NCI-H1694 treated with DMSO at 0.1 percent for 48 hours (cell line): ENCODE measurements at places on chromosomes 7 and 10.

DNA sequence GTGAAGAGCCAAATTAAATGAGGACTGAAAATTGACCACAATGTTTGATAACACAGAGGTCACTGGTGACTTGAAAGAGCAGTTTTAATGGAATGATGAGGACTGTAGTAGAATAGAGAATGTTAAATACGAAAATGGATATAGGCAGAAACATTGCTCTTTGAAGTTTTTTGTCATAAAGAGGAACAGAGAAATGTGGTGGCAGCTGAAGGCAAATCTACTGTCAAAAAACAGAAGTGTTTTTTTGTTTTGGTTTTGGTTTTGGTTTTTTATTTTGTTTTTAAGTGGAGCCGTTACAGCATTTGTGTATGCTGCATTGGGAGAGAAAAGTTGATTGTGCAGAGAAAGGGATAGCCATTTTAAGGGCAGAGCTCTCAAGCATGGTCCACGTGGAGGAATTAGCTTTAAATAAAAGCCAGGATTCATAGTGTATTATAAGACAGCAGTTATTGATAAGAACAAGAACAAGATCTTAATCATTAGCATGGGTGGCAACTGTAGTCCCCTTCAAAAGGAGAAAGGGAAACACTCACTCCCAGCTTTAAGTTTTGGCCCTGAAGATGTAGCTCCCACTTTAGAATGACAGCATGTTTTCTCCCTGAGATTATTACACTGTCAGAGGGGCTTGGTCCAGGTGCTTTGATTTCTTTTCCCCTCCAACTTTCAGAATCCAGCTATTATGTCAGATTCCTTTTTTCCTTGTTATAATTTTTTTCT lies 156.7 kb upstream of the BET1 start:
- no peak for DNase-seq

GRCh38 chr7:101522021-101522420 lies 107.1 kb downstream of the MYL10 start:
- DNase-seq, result no peak

- no peak for DNase-seq
Measured at GRCh38 chr7:91067242-91067641, 197.0 kb upstream of the FZD1 start.

- no peak for DNase-seq
Measured at GRCh38 chr10:132716691-132717490, 69.1 kb downstream of the NKX6-2 start.

DNA sequence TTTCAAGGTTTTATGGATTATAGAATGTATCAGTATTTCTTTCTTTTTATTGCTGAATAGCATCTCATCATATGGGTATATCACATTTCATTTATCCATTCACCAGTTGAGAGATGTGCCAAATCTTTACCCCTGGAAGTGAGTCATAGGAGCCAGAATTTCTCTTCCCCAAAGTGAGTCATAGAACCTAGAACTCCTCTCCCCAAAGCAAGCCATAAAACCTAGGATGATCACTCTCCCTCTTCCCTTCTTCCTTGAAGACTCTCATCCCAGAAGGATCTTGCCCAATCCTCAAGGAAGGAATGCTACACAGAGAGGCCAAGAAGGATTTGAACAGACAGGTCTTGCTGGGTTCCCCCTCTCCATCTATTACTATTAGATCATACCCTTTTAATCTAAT lies 199.9 kb downstream of the EVX1 start:
- no peak for DNase-seq

- DNase-seq, result no peak
Measured at GRCh38 chr7:121302214-121302745, 26.5 kb upstream of the WNT16 start.

GRCh38 chr10:75883081-75884072 lies 452.0 kb downstream of the LRMDA start:
- no peak for DNase-seq

- no peak for DNase-seq
Measured at GRCh38 chr7:101747879-101748345, 69.5 kb upstream of the CUX1 start.

DNA sequence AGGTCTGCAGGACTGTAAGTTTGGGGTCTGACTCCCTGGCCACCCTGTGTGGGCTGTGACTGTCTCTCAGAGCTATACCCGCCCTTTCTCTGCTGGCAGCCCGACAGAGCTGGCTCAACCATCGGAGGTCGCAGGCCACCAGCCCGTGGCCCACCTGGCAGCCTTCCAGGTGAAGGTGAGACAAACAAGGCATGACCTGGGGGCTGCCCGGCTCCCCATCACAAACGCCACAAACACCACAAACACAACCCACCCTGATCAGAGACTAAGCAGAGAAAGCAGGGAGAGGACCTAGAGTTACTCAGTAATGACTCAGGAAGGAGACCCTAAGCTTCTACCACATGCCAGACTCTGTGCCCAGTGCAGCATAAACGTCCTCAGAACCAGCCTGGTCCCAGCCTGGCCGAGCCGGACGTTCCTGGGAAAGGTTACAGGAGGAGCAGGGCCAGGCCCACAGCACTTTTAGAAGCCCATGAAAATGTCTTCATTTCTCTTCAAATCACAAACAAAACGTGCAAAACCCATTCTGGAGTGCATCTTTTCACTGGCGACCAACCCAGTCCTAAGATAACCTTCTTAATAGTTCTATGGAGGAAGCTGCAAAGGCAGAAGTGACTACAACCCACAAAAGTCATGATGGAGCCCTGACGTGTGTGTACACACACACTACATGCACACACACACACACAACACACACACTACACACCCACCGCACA lies 66.8 kb downstream of the MKI67 start:
- DNase-seq, result no peak

- DNase-seq, result no peak
Measured at GRCh38 chr7:30927040-30927439, 15.4 kb downstream of the AQP1 start.

GRCh38 chr10:72455889-72456595 lies 101.3 kb upstream of the DNAJB12 start:
- no peak for DNase-seq

- DNase-seq, result no peak
Measured at GRCh38 chr10:52541006-52541473, 227.0 kb downstream of the DKK1 start.

- no peak for DNase-seq
Measured at GRCh38 chr10:29254123-29255046, 34.5 kb upstream of the LYZL1 start.

- DNase-seq, result no peak
Measured at GRCh38 chr10:96585736-96586418, 935 bp downstream of the TM9SF3 start.

DNA sequence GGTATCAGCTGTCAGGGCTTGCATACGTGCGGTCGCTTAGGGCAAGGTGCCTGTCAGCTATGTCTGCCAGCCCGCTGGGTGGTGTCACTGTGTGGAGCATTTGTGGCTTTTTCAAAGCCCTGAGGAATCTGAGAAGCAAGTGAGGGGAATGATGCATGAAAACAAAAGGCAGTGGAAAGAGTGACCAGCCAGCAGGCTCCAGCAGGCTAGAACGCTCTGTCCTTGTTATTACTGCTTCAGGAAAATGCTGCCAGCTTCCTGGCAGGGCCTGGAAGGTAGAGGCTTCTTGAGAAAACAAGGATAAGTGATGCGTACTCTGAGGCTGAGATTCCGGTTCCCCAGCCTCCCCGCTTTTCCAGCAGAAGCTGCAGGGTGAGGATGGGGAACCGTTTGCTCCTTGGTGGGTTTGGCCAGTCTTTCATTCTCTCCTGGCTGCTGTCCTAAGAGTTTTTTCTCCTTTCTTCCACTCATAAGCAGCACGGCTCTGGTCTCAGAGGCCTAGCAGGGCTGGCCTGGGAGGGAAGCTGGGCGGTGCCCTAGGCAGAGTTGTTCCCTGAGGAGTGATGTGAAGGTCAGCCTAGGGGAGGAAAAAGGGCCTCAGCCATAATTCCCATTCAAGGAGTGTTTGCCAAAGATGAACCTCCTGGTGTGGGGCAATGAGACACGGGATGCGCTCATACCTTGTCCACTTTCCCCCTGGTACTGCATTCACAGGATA lies 42.8 kb upstream of the MKLN1 start:
- DNase-seq, result no peak

DNA sequence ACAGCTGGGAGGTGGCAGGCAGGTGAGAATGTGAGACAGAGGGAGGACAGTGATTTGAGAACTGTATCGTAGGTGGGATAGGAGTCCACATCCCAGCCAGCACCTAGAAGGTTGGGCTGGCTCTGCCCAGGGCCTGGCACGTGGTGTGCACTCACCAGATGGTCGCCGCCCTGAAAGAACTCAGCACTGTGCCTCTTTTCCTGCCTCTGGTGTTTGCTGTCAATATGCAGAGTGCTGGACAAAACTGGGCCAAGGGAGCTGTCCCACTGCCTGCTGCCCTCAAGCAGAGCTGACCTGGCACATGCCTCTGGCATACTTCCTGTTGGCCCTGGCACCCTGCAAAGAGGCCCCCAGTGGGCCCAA lies 36.8 kb downstream of the CHST3 start:
- DNase-seq, result peak; percentile 14

- no peak for DNase-seq
Measured at GRCh38 chr7:2812831-2813230, 31.3 kb downstream of the GNA12 start.

GRCh38 chr10:72502581-72502980 lies 123.3 kb downstream of the MICU1 start:
- no peak for DNase-seq
